ENCODE measurements at places on chromosomes 6 and 20.

DNA sequence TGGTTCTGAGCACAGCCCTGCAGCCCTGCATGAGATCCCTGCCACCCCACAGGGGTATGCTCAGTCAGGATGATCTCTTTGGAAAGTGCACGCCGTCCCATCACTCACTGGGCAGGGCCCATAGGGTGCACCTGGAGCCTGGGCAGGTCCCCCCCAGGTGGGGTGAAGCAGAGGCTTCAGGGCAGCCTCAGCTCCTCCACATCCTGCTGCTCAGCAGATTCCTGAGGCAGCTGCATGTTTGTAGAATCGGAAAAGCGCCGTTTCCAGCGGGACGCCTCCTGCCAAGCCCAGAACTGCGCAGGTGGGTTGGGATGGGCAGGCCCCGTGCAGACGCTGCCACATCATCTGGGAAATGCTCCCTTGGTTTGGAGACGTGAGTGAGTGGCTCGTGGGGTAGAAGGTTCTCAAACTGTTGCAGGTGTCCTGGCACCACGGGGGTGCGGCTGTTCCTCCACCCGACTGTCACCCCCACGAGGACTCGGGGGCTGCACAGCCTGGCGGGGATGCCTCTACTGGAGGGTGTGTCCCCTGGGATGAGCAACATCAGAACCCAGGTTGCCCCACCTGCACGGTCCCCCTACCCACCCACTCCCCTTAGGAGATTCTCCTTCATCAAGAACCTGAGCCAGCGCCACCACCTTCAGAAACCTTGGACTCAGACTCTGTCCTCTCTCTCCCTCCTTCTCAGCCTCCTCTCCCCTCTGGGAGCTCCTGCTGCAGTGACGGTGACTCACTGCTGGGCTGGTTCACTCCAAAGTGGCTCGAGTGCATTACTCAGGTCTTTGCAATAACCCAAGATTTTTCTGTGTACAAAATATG lies 334.1 kb downstream of the TAF4 start:
- no peak for DNase-seq

GRCh38 chr6:83127258-83127657 lies 59.8 kb downstream of the DOP1A start:
- no peak for DNase-seq

DNA sequence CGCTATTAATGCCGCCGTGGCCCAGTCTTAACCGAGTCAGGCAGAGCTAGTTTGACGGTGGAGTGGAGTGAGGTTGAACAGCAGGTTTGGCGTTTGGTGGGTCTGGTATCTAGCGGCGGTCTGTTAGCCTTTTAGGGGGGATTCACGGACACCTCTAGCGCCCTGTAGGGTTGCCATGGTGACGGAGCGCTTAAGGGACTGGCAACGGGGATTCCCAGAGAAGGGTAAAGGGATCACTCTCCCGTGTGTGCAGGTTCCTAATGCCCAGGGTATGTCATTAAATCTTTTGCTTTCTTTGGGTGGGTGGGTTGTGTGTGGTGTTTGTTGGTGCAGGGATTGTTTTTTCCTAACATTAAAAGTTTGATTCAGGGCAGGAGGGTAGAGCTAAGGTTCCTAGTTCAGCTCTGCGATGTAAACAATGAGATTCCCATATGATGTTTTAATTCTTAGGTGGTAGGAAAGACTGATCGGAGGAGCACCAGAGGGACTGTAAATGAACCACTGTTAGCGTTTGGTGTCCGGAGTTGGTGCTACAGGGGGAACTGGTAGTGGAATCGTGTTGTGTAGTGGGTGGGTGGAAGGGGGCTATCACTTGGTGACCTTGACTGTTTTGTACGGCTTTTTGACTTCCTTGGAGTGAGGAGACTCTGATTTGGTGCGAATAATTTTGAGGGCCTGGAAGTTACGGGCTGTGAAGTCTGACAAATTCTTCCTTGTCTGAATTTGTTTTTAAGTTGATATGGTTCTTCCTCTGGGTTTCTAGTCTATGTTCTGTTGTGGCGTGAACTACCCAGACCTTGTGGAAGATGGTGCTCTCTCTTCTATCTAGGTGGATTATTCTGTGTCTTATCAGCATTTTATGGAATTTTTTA lies 5.0 kb downstream of the BRD2 start:
- DNase-seq = peak; percentile 36

DNA sequence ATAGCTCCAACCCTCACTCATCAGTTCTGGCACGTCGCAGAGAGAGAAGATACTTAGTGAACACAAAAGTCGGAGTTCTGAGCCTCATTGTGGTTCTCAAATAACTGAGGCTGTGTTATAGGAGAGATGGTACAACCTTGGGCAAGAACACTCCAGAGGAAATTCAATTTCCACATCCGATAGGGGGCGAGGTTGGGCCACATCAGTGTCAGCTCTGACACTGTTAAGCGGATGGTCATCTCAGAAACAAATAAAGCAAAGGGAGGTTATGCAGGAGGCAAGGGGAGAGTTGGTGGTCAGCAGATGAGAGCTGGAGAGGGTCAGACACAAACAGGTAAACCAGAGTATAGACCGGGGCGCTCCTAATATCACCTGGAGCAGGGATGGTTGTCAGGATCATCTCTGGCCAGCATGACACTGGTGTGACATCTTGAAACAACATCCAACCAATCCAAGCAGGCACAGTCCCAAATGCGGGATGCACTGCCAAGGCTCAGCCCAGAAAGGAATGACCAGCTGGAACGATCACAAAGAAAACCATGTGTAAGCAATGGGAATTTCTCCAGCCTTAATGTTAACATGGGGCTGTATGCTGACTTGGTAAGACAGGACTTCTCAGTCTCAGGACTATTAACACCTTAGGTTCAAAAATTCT lies 331.8 kb downstream of the HACE1 start:
- no peak for DNase-seq

- no peak for DNase-seq
Measured at GRCh38 chr6:139895205-139895793, 520.9 kb upstream of the CITED2 start.
